ENCODE measurements at places on chromosomes 1 and 21. TPM values are rescaled to one million over a fixed set of nuclear protein-coding genes. Genes with fewer than 3 reads are reported as not detected.

The PUSL1 gene
- 23.9 TPM for total RNA-seq

The HCRTR1 gene
- total RNA-seq: not detected

The TOR1AIP1 gene
- 31.5 TPM for total RNA-seq

The SMPDL3B gene
- total RNA-seq: 0.99 TPM

The ID3 gene
- total RNA-seq: 396 TPM

The PRRX1 gene
- total RNA-seq: not detected

The TBX15 gene
- 0.08 TPM for total RNA-seq

The NIPAL3 gene
- 7.1 TPM for total RNA-seq

The KCNA2 gene
- total RNA-seq: 0.01 TPM

The SLAMF6 gene
- total RNA-seq: not detected

The FCRL5 gene
- total RNA-seq: not detected

The WDR4 gene
- 31.3 TPM for total RNA-seq

The G0S2 gene
- 3.8 TPM for total RNA-seq

The BSND gene
- not detected for total RNA-seq

The PAQR6 gene
- total RNA-seq: 3.3 TPM

The DNASE2B gene
- not detected for total RNA-seq

The MTARC2 gene
- 11.5 TPM for total RNA-seq

The CDK18 gene
- 1.0 TPM for total RNA-seq

The SELENBP1 gene
- total RNA-seq: 5.6 TPM

The ANKRD65 gene
- total RNA-seq: not detected

The GPR161 gene
- 16.3 TPM for total RNA-seq

The TRIM46 gene
- 1.5 TPM for total RNA-seq

The ASPM gene
- 21.9 TPM for total RNA-seq

The GPA33 gene
- total RNA-seq: not detected

All from A549 treated with CpdA at 1 μM for 4 hours (cell line).